ENCODE measurements at places on chromosomes 1 and 21.

DNA sequence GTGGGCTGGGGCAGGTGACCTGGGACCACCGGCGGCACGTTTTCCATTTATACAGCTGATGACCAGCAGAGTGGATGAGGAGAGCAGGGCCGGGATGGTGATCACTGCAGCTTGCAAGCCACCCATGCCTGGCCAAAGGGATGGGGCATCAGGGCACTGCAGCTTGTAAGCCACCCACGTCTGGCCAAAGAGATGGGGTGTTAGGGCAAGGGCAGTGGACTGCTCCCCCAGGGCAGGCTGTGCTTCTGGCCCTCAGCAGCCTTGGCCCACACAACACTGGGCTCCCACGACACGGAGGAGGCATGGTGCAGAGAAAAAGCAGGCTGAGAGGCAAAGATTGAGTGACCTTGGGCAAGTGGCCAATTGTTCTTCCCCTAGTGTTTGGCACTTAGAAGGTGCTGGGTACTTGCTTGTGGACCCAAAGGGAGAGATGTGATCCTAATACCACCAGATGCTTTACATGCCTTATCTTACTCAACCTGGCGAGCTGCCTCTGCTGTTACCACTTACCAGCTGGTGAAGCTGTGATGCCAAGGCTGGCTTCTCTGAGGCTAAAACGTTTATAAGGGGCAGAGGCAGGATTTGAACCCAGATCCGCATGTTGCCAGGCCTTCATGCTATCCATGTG is 48.3 kb downstream of the TRIM62 start:
- DNase-seq: no peak

DNA sequence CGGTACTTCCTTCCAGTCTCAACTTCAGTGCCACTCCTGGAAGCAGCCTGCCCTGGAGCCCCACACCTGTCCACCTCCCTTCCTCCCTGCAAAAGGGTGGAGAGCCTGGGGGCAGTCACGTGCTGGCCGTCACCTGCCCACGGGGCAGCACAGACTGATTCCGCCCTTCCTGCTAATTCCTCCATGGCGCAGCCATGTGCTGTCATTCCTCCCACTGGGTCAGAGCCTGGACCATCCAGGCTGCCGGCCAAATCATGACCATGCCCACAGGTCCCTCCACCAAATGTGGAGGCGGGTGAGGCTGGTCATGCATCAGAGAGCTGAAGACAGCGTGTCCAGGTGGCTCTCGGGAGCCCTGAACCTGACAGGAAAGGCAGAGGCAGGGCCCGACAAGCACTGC is 24.4 kb upstream of the GPR153 start:
- DNase-seq: no peak

GRCh38 chr1:22749919-22750684 is 39.5 kb downstream of the EPHB2 start:
- peak; percentile 34 for DNase-seq

DNA sequence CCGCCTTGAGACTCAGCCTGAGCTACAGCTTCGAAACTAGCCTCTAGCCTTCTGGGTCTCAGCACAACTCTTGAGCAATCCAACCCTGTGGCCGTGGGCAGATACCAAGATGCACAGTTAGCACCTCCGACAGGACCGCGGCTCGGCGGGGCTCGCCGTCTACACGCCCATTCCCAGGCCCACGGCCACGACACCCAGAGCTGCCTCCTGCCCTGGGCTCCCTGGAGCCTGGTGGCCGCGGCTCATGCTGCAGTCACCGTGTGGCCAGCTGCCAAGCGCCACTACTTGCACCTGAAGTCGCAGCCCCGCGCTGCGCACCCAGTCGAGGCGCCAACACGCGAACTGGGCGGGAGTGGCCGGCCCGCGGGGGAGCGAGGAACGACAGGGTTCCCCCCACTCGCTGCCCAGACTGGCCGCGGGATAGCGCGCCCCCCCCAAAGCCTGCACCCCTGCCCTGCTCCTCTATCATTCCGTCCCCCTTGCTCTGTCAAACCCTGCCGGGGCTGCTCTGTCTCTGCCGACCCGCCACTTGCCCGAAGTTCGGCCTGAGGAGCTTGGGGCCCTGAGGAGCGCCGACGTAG is 729 bp upstream of the CDCA8 start:
- no peak for DNase-seq

DNA sequence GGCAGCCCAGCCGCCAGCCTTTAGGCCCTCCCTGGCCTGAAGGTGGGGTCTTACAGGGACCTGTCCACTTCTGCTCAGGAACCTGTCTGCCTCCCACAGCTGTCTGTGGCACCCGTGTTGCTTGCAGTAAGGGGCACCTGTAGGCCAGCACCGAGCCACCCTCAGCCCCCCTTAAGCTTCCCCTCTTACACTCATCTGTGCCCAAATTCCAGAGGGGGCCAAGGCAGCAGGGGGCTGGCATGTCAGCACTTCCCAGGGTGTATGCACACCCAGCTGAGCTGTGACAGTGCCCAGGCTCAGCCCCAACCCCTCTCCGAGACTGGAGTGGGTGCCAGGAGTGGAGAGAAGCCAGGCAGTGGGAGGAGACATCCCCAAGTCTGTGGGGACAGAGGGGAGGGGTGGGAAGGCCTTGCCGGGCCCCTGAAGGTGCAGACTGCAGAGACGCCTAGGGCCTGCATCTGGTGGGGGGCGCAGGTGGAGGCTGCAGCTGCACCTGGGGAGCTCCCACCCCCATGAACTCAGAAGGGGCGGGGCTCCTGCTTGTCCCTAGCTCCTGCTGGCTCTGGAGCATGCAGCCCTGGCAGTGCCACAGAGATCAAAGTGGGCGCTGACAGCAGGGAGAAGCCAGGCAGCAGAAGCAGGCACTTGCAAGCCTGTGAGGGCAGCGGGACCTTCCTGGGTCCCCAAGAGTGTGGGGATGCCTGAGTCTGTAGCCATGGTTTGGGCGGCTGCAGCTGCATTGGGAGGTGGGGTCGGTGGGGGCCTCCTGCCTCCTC is 5.4 kb upstream of the SLC2A7 start:
- DNase-seq: no peak

DNA sequence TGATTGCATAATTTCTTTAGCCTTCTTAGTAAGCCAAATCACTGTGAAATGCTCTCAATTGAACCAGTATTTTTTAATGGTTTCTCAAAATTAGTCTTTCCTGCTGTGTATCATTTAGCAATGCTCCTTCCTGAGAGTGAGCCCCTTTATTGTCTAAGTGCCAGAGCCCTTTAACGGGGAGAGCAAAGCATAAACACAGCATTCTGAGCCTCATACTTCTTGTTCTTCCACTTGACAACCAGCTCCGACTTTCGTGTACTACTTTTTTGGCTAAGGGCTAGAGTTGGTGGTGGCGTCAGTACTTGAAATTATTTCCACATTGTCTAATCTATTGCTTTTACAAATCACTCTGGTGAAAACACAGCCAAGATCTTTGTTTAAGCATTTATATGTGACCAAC is 299.0 kb downstream of the TPR start:
- no peak for DNase-seq

DNA sequence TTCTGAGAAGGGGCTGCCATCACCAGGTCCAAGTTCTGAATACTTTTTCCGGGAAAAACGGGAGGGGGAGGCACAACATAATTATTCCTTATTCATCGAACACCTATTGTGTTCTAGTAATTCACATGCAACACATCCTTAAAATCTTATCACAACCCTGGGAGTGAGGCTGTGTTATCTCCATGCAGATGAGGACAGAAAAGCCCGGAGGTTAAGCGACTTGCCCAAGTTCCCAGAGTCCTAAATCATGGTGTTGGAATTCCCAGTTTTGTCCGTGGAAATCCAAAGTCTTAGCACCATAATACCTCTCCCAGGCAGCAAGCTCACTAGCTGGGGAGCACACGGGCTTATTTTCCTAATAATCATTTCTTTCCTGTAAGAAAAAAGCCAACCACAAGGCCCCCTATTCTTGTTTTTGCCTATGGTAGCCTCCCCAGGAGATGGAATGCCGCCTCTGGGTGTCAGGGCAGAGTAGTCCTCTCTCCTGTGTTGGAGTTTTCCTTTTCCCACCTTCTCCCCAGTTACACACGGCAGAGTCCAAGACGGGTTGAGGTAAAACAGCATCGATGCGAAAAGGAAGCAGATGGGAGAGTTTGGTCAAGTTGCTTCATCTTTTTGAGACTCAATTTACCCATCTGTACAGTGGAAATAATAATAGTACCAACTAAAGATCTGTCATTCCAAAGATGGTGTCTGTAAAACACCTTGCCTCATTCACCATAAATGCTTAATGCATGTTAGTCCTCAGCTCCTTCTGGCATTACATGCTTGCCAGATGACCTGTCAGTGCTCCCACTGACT is 228.0 kb upstream of the TMEM51 start:
- DNase-seq: no peak

GRCh38 chr1:112828716-112829115 is 113.6 kb upstream of the PPM1J start:
- no peak for DNase-seq

- no peak for DNase-seq
Observed at GRCh38 chr1:42740851-42741580, 980 bp upstream of the CLDN19 start.

GRCh38 chr1:164716992-164717703 is 158.2 kb downstream of the PBX1 start:
- peak; percentile 30 for DNase-seq

DNA sequence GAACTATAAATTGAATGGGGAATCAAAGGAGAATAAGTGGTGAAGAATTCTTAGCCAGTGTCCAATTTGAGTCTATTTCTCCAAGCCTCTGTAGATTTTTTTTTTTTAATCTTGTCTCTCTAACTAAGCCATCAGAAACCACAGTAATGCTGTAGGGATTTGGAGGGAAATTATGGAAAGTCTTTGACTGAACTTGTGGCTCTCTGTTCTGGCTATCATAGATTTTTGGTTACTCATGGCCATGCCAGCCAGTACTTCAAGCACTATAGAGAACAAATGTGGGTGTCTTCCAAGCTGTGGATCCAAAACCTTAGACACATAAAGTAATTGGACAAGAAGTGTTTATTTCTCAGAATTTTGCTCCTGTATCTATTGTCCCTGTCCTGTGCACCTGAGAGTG is 147.9 kb downstream of the LRRC40 start:
- DNase-seq: no peak

- DNase-seq: no peak
Observed at GRCh38 chr1:178935610-178936009, 64.7 kb upstream of the ANGPTL1 start.

- no peak for DNase-seq
Observed at GRCh38 chr1:232893481-232894313, 56.7 kb upstream of the NTPCR start.

- no peak for DNase-seq
Observed at GRCh38 chr1:56374026-56374974, 205.1 kb downstream of the PLPP3 start.

- no peak for DNase-seq
Observed at GRCh38 chr1:229104654-229105053, 166.3 kb upstream of the RAB4A start.

DNA sequence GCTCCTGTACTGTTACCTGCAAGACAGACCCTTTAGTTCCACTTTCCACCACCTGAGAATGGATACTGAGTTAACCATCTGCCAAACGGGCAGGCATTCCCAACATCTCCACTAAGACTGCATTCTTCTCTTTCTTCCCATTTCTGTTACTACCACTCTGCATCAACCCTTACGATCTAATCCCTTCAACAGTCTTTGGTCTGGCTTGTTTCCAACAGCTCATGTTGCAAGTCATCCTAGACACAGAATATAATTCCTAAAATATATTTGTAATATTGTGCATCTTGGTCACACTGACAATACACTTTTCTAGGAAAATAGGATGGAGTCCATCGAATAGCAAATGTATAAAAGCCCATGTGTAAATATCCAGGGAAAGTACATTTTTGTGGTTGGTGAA is 166.7 kb downstream of the SIPA1L2 start:
- no peak for DNase-seq

GRCh38 chr1:39117899-39118450 is 86.5 kb upstream of the MACF1 start:
- DNase-seq: no peak

DNA sequence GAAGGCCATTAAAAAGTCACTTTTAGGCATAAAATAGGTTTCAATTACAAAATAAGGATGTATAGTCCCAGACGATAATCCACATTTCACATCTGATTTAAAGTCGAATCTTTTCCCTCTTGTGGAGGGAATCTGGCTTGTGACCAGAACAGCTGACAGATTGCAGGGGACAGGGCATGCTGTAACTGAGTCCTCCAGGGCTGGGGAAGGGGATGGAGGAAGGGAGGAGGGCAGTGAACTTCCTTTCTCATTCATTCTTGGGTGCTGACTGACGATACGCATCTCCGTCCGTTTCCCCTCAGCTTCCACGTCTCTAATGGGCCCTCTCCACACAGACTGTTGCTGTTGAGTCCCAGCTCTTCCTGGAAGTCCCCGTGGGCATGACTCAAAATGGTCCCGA is 108.1 kb upstream of the CSF3R start:
- no peak for DNase-seq

GRCh38 chr21:23131177-23131576 is 2133.0 kb downstream of the NCAM2 start:
- no peak for DNase-seq

- DNase-seq: no peak
Observed at GRCh38 chr21:42734323-42734971, 81.0 kb downstream of the PDE9A start.

- DNase-seq: no peak
Observed at GRCh38 chr1:36594023-36594422, 111.3 kb upstream of the CSF3R start.

DNA sequence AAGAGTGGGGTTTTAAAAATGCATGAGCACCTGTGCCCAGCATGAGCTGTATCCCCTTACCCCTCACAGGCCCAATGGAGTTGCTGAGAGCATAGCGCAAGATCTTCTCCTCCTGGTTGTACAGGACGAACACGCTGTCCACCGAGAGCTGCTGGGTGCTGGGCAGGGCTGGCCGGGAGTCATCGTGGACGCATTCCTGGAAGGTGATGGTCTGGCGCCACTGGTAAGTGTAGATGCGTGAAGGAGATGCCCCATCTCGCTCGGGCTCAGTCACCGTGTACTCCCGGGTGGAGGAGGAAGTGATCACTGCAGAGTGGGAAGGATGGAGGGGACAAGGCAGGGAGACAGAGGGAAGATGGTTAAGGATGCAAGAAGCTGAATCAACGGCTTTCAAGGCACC is 39.1 kb downstream of the NID1 start:
- DNase-seq: no peak

- no peak for DNase-seq
Observed at GRCh38 chr1:208682664-208683013, 438.5 kb upstream of the PLXNA2 start.

DNA sequence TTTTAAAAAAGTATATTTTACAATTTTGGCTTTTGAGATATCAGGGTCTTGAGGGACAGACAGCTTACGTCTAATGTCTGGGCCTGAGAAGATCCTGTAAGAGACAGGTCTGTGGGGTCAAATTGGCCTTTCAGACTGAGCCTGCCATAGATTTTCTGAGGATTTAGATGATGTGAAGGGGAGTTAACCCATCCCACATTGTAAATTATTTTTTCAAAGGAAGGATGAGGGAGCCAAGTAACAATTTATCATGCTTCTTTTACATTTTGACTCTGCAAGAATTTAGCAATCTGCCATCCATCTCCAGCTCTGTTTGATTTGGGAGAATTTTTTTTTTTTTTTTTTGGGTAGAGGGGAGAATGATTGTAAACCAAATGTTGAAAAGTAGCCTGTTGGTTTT is 160.9 kb downstream of the ROR1 start:
- no peak for DNase-seq

GRCh38 chr1:51506537-51506936 is 12.5 kb downstream of the EPS15 start:
- no peak for DNase-seq

GRCh38 chr1:215605011-215605621 is 38.0 kb downstream of the KCTD3 start:
- DNase-seq: no peak

GRCh38 chr1:160171354-160171753 is 19.0 kb upstream of the CASQ1 start:
- no peak for DNase-seq
